Ammon's horn (tissue), 1 donor: ENCODE measurements at places on chromosomes 12 and 14.

DNA sequence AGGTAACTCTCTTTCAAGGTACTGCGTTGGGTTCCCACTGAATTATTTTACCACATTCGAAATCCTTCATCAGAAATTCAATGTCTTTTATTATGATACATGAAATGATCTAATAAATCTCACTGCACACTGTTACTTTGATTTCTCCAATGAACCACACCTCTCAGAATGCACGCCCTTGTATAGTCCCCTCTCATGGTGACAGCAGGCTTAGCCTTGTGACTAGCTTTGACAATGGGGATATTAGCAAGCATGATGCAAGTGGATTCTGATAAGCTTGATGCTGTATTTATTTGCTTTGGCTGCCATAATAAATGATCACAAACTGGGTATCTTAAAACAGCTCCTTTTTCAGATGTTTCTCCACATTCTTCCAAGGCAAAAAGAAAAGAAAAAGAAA lies 100.4 kb upstream of the ETV6 start:
- no peak for DNase-seq

- DNase-seq = no peak
Measured at GRCh38 chr12:123270214-123271000, 1.2 kb downstream of the CDK2AP1 start.

DNA sequence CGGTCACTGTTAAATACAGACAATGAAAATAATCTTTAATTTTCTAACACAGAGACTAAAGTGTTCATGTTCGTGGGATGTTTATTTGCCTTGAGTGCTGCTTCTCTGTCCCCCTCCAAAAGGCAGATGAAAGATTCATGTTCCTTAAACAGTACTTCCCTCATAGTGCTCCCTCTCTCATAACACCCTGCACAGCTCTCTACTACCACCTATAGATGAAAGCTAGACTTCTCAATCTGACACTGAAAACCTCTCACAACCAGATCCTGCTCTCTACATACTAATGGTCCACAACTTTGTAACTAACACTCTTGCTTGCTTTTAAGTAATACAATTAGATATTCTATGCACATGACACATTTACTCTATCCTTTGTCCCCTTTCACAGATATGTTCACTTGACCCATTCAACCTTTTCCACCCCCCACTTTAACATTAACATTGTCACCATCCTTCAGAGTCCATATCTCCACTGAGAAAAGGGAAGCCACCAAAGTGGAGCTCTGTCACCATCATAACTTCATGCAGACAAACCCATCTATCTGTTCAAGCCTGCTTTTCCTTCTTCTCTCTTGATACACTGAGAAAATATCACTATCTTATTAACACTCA lies 266.4 kb upstream of the USP15 start:
- DNase-seq = peak; percentile 15

DNA sequence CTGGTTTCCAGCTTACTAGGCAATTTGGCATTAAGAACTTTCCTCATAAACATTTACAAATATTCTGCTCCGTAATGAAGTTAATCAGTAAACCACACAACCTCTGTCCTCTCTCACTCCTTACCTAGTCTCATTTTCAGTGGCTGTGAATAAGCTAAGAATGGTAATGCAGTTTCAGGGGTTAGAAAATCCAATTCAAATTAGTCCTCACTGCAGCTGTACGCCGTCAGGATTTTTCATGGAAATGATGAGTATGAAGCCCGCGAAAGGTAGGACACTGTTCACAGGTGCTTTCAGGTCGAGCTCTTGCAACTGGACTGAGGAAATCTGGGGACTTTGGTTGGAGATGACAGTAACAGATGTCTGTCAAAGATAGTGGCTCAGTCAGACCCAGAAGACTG lies 29.6 kb downstream of the NR1H4 start:
- no peak for DNase-seq

DNA sequence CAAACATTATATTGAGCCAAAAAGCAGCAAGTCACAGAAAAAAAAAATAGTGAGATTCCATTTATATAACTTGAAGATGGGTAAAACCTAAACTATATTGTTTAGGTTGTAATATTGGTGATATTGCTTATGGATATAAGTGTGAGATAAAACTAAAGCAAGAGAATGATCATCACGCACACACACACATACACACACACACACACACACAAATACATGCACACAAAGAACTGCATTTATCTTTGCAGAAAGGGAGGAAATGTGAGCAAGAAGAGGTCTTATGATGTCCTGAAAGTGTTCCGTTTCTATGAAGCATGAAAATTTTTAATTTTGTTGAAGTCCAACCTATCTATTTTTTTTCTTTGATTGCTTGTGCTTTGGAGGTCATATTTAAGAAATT lies 16.4 kb upstream of the AMN1 start:
- DNase-seq = no peak

- DNase-seq = peak; percentile 19
Measured at GRCh38 chr14:103260629-103261124, 73.4 kb upstream of the EIF5 start.

DNA sequence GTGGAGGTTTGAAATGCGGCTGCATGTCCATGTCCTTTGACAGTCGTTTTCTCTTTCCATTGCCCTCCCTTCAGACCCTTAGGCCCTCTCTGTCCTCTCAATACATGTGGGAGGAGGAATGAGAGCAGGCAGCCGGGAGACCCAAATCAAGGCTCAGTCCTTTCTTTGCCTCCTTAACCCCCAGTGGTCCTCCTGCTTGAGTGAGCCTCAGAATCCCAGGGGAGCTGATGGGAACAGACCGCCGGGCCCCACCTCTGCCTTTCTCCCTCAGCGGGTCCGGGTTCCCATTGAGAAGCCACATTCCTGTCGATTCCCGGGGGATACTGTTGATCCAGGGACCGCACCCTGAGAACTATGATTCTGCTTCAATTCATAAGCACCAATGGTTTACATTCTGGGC lies 77.9 kb upstream of the RFLNA start:
- DNase-seq = no peak

GRCh38 chr12:88206601-88207000 lies 64.5 kb downstream of the TMTC3 start:
- DNase-seq = no peak

DNA sequence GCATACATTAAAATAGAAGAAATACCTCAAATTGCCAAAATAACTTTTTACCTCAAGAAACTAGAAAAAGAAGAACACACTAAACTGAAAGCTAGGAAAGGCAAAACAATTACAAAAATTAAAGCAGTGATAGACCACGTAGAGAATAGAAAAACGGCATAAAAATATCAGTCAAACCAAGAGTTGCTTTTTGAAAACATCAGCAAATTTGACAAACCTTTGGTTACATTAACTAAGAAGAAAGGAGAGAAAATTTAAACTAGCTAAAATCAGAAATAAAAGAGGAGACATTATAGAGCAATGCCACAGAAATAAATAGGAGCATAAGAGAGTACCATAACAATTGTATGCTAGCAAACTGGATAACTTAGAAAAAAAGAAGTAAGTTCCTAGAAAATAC lies 553.8 kb downstream of the CCER1 start:
- no peak for DNase-seq

- no peak for DNase-seq
Measured at GRCh38 chr14:59330455-59330854, 134.7 kb downstream of the GPR135 start.

- DNase-seq = no peak
Measured at GRCh38 chr14:100767003-100767787, 40.5 kb downstream of the DLK1 start.

DNA sequence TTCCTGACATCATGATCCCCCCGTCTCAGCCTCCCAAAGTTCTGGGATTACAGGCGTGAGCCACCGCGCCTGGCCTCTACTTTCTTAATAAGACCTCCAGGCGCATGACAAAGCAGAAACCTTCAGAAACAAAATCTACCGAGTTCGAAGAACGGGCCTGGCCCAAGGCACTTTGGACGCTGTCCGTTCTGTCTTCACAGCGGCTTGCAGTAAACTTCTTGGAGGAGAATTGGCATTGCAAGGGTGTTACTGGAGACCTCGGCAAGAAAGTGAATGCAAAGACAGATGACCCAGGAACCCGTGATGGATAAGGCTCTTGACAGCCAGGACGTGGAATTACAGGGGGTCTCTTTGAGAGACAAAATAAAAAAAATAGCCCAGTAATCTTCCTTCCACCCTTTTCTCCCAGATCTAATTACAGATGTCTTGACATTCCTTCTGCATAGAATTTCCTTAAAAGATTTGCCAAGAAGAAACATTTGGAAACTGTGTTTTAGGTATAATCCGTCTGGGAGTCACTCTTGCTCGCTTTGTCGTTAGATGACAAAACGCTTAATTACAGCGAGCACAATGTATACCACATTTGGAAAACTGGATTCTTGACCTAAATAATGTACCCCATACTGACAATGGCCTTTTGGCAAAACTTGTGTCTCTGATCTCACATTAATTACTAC lies 83.2 kb upstream of the TBX3 start:
- no peak for DNase-seq

GRCh38 chr12:104999347-104999685 lies 13.2 kb downstream of the NOPCHAP1 start:
- no peak for DNase-seq

GRCh38 chr12:24008166-24008565 lies 58.7 kb upstream of the SOX5 start:
- no peak for DNase-seq

DNA sequence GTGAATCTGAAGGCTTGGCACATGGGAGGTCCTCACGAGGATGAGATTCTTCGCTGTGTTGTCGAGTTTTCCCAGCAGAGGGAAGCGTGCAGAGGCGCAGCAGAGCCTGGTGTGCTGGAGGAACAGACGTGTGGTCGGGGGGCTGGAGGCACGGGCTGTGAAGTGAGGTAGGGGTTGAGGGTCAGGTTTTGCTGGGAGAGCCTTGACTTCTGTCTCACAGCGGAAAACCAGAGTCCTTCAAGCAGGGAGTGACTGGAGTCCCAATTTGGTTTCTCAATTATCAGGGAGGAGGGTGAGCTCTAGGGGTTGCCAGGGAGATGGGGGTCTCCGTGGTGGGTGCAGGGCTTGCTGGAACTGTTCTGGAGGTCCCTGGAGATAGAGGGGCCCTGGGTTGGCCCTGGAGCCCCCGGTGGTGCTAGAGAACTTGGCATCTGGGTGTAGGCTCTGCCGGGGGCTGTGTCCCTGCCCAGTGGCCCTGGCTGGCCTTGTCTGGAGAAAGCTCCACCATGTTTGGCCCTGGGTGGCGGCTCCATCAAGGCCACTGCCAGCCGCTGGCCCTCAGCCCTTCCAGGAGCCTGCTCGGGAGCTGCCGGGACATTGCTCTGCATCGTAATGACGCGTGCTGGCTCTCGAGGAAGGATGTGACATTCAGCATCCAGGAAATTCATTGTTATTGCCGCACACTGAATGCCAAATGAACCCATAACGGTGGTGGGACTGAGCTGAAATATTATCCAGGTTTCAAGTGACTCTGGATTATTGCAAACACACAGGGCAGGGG lies 215.7 kb downstream of the KIF26A start:
- no peak for DNase-seq

DNA sequence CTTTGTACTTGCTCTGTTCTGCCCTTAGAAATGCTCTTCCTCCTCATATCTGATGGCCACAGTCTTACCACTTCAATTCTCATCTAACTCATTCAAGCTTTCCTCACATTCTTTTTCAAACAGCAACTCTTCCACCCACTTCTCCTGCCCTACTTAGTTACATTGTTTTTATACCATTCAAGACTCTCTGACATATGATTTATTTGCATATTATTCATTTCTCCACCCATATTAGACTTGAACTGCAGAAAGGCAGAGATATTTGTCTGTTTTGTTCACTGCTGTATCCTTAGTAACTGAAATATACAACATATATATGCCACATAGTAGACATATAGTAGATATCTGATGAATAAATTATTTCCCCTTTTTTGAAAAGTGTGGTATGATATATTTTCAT lies 95.5 kb upstream of the DCN start:
- DNase-seq = no peak

- no peak for DNase-seq
Measured at GRCh38 chr12:128612150-128612850, 211.5 kb downstream of the SLC15A4 start.

DNA sequence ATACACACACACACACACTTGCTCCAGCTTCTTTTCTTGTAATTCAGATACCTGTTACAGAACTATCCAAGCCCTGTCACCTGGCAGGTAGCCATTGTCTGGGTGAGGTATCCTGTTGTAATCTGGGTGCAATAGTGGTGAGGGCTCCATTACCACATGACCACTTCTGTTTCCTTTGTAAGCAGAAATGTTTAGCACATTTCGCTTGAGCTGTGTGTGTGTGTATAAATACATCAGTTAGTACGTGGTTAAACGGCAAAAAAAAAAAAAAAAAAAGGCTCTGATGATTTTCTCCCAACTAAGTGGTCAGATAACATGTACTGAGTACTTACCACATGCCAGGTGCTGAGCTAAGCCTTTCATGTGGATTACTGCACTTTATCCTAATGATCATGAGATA lies 129.3 kb upstream of the SSTR1 start:
- DNase-seq = no peak

DNA sequence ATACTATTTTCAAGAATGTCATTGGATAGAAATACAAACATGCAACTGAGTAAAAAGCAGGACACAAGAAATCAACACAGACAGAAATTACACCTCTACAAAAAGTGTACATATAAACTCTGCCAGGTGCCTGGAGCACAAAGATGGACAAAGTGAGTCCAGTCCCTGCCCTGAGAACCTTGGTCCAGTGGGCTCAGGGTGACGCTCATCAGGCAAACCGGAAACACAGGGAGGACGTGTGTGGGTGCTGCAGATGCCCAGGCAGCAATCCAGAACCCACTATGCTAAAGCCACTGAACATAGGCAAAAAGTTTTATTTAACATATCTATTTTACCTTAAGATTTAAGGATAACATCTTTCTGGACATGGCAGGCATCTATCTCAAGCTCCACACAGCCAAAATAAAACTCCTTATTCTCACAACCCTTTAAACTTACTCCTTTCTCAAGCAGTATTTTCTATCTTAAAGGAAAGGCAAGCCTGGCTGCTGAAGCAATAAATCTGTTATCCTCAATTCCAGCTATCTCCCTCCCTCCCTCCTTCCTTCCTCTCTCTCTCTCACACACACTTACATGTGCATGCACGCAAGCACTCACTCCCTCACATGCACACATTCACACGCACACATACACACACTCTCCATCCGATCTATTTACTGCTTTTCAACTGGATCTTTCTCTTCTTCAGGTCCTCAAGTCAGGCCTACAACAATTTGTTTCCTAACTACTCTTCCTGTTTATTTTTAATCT lies 10.2 kb downstream of the PPP1R13B start:
- DNase-seq = no peak

GRCh38 chr14:35394326-35395013 lies 10.1 kb downstream of the NFKBIA start:
- DNase-seq = no peak

DNA sequence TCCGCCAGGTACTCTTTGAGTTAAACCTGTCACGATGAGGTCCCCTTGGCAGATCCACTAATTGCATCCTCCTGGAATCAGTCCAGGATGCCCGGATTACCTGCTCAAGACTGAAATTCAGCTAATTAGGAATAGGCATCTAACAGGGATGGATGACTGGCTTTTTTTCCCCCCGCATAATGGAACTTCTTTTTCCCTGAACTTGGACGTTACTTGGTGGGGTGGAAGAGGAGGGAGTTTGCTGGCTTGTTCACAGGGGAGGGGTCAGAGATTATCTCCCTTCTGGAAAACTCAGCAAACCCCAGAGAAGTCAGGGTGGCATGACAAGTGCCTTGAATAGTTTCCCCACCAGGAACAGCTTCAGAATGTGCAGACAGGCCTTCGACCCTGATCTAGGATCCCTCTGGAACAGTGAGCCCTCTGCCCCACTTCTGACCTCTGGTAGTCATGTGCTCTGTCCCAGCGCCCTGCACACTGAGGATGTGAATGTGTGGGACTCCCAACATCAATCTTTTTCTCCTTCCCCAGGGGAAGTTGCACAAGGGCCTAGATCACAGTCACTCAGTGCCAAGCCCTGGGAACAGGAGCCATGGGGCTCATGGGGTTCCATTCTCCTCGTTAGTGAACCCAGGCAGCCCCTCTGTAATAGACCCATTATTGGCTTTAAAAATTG lies 142.5 kb downstream of the SMOC1 start:
- no peak for DNase-seq
